ENCODE measurements at places on chromosomes 12 and 14.

- DNase-seq: no peak
These were observed 19.7 kb upstream of the NR1H4 start for GRCh38 chr12:100453951-100454350.

DNA sequence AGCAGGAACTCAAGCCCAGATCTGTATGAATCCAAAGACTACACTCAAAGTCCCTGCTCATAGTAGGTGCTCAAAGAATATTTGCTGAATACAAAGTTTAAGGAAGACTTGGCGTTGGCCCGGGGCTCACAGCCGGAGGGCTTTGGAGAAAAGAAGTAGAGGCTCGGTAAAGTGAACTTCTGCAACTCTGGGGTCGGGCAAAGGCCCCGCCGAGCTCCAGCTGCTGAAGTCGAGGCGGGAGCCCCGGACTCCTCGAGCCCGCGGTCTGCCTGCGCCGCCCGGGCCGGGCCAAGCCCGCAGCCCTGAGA lies 335 bp downstream of the GCN1 start:
- no peak for DNase-seq

DNA sequence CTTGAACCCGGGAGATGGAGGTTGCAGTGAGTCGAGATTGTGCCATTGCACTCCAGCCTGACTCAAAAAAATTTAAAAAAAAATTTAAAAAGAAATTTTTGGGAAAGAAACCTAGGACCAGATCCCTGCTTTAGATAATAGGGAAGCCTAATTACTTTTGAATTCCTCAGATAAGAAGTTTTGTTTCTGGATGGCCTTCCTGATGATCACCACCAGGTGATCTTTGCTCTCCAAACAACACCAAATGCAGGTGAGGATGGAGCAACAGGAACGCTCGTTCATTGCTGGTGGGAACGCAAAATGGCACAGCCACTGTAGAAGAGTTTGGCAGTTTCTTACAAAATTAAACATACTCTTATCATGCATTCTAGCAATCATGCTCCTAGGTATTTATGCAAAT lies 28.5 kb upstream of the KLC1 start:
- DNase-seq: no peak

GRCh38 chr14:33510063-33510481 lies 440.8 kb downstream of the EGLN3 start:
- no peak for DNase-seq

DNA sequence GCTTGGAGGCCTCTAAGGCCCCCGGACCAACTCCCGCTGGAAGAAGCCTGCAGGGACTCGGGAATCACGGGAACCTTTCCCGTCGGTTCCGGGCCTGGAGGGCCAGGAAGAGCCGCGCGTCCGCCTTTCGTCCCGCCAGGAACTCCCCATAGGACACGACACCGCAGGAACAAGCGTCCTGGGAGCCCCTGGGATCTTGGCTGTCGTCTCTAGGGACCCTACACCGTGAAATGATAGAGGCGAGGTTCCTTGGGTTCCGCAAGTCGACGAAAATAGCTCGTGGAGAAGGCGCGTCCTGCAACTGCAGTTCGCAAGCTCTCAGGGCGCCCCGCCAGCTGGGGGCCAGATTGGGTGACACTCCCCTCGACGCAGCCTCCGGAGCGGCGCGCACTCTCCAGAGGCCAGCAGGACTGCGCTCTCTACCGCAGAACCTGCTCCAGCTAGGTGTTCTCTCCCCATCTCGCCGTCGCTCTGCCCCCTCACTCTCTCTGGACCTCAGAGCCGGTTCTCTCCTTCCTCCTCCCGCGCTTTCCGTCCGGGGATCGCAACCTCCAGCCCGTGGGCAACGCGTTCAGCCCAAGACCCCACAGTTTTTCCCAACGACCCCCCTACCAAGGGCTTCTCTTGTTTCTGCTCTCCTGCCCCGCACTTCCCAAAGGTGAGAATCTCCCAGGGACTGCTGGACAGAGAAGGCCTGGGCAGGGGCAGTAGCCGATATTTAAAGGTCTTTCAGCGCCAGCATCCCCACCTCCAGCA lies 776 bp downstream of the BMP4 start:
- no peak for DNase-seq

DNA sequence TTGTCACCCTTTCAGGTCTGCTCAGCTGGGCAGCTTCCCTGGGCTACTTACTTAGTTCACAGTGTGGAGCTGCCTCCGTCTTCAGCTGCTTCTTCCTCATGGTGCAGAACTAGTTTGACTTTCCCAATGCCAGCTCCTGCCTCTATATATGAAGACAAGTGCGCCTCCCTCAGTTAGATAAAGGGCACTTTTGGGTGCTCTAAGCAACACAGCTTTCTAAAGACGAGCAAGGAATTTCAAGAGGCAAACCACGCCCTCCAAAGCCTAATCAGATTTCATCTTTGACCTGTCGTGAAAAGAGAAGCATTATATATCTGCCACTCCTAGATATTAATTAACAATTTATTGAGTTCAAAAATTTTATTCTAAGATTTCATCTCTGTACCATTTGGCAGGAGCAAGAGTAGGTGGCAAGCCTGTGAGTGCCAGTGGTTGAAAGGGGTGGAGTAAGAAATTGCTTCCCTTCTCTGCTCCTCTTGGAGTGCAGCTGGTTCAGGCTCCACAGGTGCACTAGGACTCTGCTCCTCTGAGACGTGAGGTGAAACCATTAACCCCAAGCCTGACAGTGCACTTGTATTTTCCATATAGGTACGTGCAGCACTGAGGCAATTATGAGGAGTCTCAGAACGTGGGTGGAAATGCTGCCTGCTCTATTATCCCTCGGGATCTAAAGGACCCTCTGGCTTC lies 2.1 kb upstream of the SLC11A2 start:
- DNase-seq: no peak

DNA sequence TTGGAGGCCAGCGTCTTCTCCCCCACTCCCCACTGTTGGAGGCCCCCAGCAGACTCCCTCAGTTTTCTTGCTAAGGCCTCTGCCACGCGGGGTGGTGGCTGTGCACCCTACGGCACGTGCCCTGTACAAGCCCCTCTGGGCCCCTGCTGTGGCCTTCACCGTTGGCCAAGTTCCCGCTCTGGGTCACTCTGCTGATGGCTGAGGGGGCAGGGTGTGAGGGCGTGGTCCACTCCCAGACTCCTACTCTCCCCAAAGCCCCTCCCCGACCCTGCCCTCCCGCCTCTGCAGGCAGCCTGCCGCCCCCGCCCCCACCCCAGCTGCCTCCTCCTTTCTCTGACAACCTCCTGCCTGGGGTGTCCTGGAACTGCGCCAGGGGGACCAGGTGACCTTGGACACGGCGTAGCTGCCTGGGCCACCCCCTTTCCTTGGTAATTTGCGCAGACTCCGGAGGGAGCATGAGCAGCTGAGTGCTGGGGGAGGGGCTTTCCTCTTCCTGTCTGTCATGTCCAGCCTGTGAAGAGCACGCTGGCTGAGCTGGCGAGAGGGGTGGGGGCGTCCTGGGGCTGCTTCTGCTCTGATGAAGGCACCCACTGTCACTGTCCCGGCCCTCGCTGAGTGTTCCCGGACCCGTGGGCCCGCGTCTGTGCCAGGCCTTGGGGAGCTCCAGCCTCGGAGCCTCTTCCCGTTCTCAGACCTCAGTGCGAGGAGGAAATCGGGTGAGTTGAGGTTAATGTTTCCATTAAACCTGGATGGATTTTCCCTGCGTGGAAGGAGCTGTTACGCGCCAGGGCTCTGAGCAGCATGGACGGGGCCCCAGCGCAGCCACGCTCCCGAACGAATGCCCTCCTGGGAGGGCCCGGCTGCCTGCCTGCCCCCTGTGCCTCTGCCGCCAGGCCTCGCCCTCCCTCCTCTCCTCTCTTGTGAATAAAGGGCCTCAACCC lies 85.0 kb downstream of the KIF26A start:
- no peak for DNase-seq

GRCh38 chr12:3131129-3131528 lies 54.0 kb downstream of the TSPAN9 start:
- DNase-seq: no peak

DNA sequence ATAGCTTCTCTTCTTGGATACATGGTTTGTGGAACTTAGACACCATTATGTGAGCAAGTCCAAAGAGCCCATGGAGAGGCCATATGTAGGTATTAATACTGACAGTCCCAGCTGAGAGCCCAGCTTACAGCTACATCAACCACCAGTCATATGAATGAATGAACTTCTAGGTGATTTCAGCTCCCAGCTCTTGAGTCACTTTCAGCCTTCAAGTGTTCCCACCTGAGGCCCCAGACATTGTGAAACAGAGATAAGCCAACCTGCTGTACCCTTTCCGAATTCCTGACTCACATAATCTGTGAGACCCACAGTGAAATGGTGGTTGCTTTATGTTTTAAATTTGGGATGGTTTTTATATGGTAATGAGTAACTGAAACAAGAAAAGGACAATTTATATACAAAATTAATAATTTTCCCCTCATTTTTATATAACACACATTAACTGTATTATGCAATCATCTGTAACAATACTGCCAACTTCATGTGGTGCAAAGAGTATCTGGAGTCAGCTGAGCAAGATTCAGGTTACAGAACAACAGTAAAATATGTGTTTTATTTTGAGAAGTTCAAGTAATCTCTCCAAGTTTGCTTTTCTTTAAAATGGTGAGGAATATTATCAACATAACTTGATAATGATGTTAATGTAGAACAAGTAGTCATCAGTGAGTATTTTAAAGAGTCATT lies 27.7 kb upstream of the FBXO33 start:
- DNase-seq: no peak

DNA sequence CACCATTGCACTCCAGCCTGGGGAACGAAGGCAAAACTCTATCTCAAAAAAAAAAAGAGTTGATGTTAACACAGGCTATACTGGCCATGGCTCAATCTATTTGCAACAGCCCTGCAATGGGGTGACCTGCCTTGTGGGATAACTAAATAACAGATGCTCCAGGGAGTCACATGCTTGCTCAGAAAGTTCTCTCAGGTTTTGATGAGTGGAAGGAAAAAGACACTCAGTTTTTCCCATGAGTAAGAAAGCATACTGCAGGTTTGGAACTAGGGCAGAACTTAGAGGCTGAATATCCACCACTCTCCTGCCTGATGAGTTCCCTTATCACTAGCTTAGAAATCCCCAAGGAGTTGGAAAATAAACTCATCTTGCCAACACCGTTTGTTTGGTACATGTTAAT lies 16.9 kb downstream of the WSB2 start:
- DNase-seq: no peak

DNA sequence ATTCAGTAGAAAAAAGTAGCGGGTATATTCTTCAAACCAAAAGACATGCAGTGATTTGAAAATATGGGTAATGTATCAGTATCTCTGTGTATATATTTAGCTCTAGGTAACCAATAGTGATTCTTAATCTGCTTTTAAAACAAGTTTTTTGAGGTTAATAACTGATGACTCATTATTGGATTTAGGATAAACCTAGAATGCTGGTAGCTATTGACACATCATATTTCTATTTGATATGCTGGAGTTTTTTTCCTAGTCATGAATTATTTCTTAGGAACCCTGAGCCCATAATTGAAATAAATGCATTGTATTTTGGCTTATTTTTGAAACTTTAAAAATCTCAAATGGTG lies 15.5 kb downstream of the ARF6 start:
- no peak for DNase-seq

DNA sequence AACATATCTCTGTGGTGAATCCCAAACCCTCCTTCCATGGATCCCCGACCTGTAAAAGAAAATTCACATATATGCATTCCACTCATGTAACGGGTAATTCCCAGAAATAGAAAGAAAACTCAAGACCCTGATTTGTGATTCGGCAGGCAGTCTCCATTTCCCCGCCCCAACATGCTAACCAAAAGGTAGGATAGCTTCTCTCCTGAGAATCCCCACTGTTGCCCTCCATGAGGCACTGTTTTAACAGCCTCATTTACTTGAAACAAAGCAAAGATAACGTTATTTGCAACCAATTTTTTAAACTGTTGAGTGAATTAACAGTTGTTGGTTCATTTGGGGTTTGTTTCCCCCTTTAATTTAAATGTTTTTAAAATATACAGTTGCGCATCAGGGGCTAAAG lies 774 bp upstream of the SLC2A13 start:
- DNase-seq: no peak

DNA sequence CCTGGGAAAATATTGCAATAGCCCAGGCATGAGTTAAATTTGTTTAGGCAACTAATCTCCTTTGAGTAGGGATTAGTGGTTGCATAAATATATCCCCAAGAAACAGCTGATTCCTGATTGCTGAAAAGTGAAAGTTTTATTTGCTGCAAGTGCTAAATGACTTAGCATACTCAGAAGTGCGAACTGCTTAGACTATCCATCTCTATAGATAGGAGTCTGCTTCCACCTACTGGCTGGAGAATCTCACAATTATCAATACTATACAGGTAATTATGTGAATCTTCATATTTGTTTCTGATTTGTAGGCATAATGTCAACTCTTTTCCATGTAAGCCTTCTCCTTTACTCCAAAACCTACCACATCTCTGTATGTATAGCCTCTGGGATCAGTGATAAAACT lies 12.0 kb upstream of the SLCO1B3 start:
- no peak for DNase-seq

Measured in NCI-H1048 (cell line).